Type B pancreatic cell (in vitro differentiated cells): ENCODE measurements at places on chromosomes 1 and 21.

- no peak for DNase-seq
Observed at GRCh38 chr21:23977971-23978370, 1629.3 kb downstream of the MRPL39 start.

DNA sequence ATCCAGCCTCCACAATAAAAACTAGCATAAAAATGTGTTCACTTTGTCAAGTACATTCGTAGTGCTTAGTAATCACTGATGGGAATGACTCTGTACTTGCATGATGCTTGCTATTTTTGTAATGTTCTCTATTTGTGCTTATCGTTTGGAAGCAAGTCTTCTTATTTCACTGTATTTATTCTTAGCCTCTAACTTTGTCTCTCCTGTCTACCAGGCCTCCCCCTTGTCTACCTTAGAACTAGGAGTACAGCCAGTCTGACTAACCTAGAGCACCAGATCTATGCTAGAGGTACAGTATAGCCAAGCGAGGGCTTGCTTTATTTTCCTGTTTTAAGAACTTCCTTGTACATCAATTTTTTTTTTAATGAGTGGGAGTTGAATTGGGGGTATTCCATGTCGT lies 108.2 kb downstream of the VPS13D start:
- DNase-seq = no peak

GRCh38 chr1:51290489-51290847 lies 39.9 kb downstream of the TTC39A start:
- DNase-seq = no peak

DNA sequence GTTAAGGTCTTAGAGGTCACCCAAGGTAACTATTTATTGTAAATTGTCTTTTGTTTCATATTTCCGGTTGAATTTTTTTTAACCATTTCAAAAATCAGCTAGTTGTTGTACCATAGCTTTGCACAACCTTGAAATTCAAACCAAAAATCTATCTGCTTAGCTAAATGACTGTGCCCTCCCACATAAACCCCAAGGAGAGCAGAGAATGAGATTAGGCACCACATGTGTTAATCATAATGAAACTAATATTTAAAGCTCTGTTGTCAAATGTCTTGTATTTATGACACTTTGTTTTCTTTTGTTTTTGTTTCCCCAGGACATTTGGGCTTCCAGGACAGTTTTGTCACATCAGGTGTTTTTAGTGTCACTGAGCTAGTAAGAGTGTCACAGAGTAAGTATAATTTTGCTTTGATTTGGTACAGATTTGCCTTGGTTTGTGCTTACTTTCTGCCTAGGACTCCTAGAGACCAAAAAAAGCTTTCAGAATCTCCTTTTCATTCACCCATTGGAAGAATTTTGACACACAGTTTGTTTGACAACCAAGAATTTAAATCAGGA lies 249.9 kb downstream of the NFIA start:
- no peak for DNase-seq

DNA sequence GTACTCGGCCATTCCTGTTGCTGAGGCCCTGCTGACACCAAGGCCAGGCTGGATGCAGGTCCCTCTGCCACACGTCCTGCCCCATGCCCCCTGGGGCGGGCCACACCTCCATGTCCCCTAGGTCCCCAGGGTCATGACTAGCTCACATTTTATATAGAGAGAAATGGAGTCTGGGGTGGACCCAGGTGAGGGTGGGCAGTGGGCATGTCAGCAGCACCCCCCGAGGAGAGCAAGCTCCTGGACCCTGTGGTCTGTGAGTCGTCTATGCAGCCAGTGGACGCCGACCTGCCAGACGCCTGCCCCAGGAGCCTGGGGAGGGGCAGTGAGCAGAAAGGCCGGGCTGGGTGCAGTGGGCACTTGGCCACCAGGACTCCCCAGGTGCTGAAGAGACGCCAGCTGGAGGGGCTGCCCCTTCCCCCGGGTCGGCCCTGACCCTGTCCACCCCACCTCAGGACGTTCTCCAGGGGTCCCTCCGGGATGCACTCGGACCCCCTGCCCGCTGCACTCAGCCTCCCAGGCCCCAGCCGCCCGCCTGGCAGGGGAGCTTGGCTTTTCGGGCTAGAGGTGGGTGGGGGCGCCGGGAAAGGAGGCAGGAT lies 15.9 kb downstream of the SAMD11 start:
- DNase-seq = no peak

- no peak for DNase-seq
Observed at GRCh38 chr1:201628490-201628889, 89.6 kb downstream of the NAV1 start.

- no peak for DNase-seq
Observed at GRCh38 chr1:30981172-30981571, 72.6 kb upstream of the SDC3 start.

DNA sequence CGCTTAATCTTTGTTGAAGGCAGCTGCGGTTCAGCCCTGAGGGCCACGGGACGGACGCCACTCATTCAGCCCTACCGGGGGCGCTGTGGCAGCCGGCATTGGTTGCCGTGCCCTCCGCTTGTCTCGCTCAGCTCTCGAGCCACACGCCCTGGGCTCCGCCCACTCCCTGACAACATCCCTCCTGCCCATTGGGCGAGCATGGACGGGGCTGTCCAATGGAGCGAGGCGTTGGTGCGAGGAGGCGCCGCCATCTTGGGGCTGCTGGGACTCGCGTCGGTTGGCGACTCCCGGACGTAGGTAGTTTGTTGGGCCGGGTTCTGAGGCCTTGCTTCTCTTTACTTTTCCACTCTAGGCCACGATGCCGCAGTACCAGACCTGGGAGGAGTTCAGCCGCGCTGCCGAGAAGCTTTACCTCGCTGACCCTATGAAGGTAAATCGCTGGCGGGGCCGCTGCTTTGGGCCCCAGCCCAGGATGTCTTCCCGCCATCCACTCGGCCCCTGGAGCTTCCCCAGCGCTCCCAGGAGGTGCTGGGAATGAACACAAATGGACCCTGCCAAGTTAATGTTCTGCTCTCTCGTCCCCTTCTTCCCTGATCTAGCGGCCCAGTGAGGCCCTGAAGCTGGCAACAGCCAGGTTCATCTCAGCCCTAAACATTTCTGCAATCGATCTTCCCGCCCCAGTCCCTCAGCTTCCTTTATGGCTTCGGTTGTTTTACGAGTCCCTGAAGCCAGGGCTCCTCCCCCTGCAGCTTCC lies at the start of gene SRP9:
TSS of gene SRP9 (plus strand) at position 244 of the 754 bp plus-strand sequence. CDS start at position 359, 115 bp downstream.
- DNase-seq = peak; percentile 99

DNA sequence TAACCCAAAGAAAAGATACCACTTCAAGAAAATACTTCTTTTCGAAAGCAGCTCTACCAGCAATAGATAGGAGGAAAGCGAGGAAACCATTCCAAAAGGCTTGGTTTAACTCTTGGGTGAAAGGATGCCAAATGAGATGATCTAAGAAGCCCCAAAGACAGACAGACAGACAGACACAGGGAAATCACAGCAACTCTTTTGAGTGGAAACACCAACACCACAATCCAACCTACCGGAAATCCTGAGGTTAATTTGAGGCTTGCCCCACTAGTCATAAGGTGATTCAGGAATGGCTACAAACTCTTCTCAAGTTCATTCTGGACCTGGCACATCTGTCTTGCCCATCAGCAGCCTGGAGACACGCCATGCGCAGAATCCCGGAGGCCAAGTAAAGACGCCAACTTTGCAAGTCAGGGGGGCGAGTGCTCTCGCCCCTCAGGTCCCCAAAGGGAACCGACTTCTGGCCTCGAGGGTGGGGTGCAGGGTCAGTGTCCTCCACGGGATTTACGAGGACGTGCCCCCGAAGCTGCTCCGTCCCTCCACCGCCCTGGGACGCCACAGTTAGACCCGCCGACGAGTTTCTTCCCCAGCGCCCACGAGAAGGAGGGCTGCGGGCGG lies 778 bp downstream of the EVI5 start:
- no peak for DNase-seq

DNA sequence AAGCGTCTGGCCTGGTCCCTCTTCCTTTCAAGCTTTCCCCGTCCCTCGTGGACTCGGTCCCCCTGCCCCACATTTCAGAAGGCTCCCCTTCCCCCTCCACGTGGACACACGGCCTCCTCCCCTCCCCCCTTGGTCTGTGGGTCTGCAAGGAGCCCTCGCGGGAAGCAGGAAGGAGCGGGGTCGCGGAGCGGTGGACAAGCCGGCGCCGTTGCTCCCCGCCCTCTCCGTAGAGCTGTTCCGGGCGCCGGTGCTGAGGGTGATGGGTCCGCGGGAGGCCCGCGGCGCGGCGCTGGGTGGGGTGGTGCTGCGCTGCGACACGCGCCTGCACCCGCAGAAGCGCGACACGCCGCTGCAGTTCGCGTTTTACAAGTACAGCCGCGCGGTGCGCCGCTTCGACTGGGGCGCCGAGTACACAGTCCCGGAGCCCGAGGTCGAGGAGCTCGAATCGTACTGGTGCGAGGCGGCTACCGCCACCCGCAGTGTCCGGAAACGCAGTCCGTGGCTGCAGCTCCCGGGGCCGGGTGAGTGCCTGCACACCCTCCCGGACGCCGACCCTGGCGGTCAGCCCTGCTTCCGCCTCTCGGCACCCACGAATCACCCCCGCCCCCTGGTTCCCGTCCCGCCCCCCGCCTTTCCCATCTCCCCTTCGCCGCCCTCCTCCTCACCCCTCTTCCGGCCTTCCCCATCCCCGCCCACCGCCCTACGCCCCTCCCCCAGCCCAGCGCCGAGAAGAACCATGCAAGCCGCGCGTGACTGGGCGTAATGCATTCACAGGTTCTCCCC lies 5.3 kb downstream of the FCRLB start:
- peak; percentile 87 for DNase-seq

GRCh38 chr1:53140451-53140850 lies 2.0 kb downstream of the SLC1A7 start:
- DNase-seq = no peak

DNA sequence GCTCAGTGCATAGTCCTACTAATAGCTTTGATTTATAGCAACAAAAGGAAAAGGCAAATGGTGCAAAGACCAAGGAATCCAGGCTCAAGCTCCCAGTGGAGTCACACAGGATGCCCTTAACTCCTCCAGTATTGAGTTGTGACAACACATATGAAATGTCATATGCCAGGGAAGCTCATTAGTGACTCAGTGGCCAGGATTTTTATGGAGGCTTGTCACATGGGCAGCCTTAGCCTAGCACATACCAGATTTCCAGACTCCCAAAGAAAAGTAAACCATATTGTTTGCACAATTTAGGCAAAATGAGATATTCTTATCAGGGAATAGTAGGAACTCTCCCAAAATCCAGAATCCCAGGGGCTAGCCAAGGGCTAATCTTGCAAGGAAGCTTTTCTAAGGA lies 129.2 kb downstream of the MAGI3 start:
- no peak for DNase-seq

GRCh38 chr1:239427712-239428111 lies 41.3 kb downstream of the CHRM3 start:
- no peak for DNase-seq

DNA sequence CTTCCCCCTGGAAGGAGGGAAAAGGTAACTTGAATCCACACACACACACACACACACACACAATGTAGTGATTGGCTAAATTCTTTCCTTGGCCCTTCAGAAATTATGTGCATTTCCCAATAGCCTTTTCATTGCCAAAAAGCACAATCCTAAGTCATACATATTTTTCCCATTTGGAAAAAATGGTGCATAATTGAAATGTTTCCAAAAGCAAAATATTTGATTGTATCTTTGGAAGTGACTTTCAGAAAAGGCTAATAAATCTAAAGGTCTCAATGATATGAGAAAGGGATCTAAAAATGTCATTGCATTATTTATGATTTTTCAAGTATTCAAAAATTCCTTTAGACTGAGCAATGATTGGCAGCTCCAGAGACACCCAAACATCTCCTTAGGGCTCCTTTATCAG lies 43.5 kb upstream of the NEK7 start:
- no peak for DNase-seq

DNA sequence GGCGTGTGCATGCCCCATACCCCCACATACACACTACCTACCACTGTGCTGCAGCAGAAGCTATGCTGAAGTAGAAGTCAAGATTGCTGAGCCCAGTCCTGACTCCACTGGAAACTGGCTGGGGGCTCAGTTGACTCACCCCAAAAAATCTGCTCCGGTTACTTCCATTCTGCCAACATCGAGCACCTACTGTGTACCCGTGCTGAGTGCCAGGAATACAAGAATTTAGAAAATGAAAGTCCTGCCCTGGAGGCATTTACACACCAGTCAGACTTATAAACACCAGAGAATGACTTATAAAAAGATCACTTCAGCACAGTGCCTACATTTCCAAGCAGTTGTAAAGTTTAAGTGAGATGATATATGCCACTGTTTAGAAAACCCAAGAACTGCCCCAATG lies 99.1 kb downstream of the NMNAT2 start:
- no peak for DNase-seq

DNA sequence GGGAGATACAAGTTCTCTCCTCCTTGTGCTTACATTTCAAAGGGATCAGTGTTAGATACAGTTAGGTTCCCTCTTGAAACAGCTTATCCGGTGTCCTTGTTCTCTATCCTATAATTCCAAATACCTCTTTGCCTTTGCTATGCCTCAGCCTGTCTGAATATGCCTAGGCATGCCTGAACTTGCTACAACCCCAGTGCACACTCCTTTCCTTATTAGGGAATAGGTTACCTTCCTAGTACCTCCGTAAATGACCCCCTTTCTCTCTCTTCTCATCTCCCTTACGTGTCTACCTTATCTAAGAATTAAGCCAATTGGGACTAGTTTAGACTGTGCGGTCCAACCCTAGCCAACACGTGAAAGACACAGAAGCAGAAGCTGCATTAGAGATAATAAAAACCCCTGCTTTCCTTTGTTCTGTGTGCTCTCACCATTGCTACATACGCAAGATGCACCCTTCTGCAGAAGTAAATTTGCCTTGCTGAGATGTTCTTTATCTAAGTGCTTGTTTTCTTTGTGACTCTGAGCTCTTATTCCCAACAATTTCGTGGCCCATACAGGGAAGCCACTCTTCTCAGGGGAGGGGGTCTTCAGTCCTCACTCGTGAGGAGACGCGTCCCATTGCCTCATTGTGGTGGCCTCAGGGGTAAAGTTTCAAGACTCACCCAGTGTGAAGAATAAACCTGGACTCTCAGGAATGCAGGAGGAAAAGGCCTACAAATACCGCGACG lies 802.1 kb downstream of the PLA2G4A start:
- no peak for DNase-seq

- no peak for DNase-seq
Observed at GRCh38 chr21:23402929-23403520, 2204.3 kb downstream of the MRPL39 start.

DNA sequence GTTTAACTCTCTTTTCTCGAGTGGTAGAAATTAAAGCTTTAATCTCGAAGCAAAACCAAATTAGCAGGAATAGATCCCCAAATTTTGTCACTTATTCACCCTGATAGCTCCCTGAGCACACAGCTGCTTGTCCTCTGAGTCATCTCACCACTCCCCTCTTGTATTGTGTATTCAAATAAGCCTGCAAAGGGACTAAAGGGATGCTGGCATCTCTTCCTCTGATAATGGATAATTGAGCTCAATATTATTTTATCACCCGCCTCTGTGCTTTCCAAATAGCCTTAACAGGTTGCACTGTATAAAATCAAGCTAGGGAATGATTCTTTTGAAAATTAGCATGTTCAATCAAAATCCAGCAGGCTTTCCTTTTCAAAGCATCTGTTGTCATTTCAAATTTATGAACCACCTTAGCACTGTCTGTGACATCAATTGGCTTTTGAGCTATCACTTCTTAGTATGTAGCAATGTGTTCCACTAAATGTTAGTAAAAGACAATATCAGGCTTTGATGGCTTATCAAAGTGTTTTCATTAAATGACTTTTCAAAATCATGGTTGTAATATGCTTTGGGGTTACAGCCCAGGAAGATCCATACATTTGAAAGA lies 561.6 kb downstream of the PLA2G4A start:
- DNase-seq = no peak
